ENCODE measurements at places on chromosomes 13 and 19. TPM values are rescaled to one million over a fixed set of nuclear protein-coding genes. Genes with fewer than 3 reads are reported as not detected.

DNA sequence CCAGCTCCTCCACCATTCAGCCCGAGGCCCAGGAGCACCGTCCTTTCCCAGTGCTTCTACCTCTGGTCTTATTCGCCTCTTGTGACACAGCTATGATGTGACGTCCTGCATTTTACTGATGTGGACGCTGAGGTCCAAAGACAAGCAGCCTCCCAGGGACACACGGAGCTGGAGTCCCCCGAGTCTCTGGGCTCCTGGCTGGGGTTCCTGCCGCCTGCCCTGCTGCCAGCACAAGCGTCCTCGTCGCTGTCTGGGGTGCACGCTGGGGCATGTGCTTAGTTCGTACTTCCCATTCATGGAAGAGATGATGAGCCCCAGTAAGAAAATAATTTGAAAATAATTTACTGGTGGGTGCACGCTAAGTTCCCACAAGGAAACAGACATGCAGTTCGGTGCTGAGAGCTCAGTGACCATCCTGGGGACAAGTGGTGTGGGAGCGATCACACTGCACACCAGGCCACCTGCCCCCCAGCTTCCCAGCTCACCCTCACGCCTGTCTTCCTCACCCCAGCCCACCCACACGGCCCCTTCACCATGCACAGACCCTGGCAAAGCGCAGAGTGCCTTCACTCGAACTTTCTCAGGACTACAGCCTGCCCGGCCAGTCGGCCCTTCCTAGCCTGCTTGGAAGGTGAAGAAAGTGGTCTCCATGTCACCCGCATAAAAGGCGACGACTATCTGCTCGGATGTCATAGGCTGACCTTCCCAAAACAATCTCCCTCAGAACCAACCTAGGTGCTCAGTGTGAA is 14.2 kb upstream of the CFAP97D2 start:
- H3K36me3 ChIP-seq = no peaks in the 10 kb centered on the region
- H3K27me3 ChIP-seq = peaks cover 64% of the 10 kb centered on the region
- H3K4me3 ChIP-seq = no peak overlapping the region

GRCh38 chr13:28423010-28423409 is 71.9 kb downstream of the FLT1 start:
- DNase-seq = no peak
- H3K27ac ChIP-seq = no peak overlapping the region
- no peaks in the 10 kb centered on the region for H3K36me3 ChIP-seq
- H3K4me1 ChIP-seq = peaks cover 4% of the 10 kb centered on the region

DNA sequence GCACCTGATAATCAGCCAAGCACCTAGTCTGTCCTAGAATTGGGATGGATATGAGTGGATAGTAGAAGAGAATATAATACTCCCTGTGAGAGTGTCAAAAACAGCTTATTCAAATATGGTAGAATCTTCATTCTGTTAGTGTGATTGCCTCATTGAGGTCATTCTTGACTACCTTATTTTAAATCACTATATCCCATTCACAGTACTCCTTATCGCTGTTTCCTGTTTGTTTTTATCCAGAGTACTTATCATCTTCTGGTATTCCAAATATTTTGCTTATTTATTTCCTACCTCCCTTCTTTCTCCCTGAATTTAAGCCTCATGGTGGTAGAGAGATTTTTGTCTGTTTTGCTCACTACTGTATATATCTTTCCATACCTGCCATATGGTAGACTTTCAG is 9.9 kb downstream of the NDFIP2 start:
- H3K36me3 ChIP-seq = no peaks in the 10 kb centered on the region
- H3K4me3 ChIP-seq = no peak overlapping the region
- DNase-seq = no peak
- H3K4me1 ChIP-seq = peaks cover 38% of the 10 kb centered on the region
- H3K27me3 ChIP-seq = no peaks in the 10 kb centered on the region

DNA sequence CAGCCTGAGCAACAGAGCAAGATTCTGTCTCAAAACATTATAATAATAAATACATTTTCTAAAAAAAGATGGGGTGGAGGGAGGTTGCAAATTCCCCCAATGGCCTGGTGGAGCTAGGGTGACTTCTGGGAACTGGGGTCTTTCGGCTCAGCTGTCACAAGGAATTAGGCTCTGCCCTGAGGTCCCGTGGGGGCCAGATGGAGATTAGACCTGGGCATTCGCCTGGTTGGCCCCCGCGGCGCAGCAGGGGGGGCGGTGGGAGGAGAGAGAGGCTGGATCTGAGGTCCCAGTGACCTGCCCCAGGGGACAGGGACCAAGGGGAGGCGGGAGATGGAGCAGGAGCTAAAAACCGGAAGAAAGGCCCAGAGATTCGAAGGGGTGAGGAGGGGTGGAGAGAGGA is 14.8 kb downstream of the FUT6 start:
- DNase-seq = no peak
- H3K4me3 ChIP-seq = no peak overlapping the region
- peaks cover 51% of the 10 kb centered on the region for H3K4me1 ChIP-seq
- peaks cover 29% of the 10 kb centered on the region for H3K27me3 ChIP-seq
- H3K36me3 ChIP-seq = no peaks in the 10 kb centered on the region

DNA sequence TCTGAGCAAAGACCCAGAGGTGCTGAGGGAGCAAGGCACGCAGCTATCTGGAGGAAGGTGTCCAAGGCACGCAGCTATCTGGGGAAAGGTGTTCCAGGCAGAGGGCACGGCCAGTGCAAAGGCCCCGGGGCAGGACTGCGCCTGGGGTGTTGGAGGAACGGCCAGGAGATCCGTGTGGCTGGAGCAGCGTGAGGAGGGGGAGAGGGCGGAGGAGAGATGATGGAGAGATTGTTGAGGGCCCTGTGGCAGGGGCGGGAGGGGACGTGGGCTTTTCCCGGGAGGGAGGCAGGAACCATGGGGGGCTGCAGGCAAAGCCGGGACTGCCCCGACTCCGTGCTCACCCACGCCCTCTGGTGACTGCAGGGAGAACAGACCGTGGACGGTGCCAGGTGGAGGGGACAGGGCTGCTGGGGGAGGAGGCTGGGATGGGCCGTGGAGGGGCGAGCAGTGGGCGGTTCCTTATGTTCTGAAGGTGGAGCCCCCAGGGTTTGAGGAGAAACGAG is 13.3 kb upstream of the MISP start:
- H3K27ac ChIP-seq = no peak overlapping the region
- no peak for DNase-seq
- H3K27me3 ChIP-seq = no peaks in the 10 kb centered on the region
- no peak overlapping the region for H3K4me3 ChIP-seq
- peaks cover 9% of the 10 kb centered on the region for H3K36me3 ChIP-seq
- peaks cover 16% of the 10 kb centered on the region for H3K4me1 ChIP-seq

GRCh38 chr13:38394777-38395496 is 45.3 kb downstream of the UFM1 start:
- H3K4me3 ChIP-seq = no peak overlapping the region
- H3K27ac ChIP-seq = no peak overlapping the region
- no peaks in the 10 kb centered on the region for H3K27me3 ChIP-seq
- H3K4me1 ChIP-seq = no peaks in the 10 kb centered on the region
- H3K36me3 ChIP-seq = no peaks in the 10 kb centered on the region
- no peak for DNase-seq

ZNF607 gene
- total RNA-seq = 1.5 TPM

SYT3 gene
- not detected for total RNA-seq

SMIM44 gene
- not detected for total RNA-seq

SLC6A16 gene
- 0.13 TPM for total RNA-seq

LILRA2 gene
- 0.76 TPM for total RNA-seq

ZNF536 gene
- 0.49 TPM for total RNA-seq

DNA sequence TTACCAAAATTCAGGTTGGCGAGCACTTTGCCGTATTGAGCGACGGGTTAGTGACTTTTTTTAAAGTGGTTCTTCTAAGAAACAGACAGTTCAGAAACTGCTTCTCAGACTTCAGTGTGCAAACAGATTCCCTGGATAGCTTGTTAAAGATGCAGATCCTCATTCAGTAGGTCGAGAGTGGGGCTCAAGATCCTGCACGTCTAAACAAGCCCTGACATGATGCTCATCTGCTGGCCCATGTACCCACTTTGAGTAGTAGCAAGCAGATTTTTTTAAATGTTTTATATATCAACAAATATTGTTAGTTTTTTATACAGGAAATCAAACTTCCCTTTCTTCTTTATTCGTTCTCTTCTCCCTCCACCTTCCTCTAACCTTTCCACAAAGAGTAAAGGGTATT is 7.3 kb downstream of the METTL21C start:
- H3K27me3 ChIP-seq = no peaks in the 10 kb centered on the region
- DNase-seq = no peak

SLC7A9 gene
- 0.19 TPM for total RNA-seq

- H3K36me3 ChIP-seq = no peaks in the 10 kb centered on the region
- DNase-seq = no peak
- no peaks in the 10 kb centered on the region for H3K27me3 ChIP-seq
These were observed 16.4 kb downstream of the PLEKHF1 start for GRCh38 chr19:29681422-29682235.

All from esophagus squamous epithelium (tissue), 5 donors.